Stimulated activated CD8-positive, alpha-beta memory T cell treated with anti-CD3 and anti-CD28 coated beads, Interleukin-15, amount 100 ng/mL, for 24 hours (primary cell): ENCODE measurements at places on chromosomes 2 and 18.

- DNase-seq: no peak
Measured at GRCh38 chr2:1795261-1796231, 51.2 kb upstream of the PXDN start.

DNA sequence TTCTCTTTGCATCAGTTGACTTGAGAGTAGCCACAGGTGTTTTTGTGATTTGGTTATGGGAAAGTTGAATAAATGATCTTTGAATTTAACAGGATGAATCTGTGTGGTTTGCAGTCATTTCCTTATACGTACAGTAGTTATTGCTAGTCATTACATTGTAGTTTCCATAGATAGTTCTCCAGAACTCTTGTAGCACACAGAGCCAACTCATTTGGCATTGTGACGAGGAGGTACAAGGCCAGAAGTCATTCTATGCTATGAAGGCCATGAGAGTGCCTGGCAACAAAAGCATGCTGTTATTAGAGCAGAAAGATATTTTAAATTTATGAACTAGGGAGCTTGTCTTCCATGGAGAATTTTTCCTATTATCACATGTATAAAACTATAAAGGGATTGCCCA is 973.0 kb upstream of the CHAC2 start:
- no peak for DNase-seq

DNA sequence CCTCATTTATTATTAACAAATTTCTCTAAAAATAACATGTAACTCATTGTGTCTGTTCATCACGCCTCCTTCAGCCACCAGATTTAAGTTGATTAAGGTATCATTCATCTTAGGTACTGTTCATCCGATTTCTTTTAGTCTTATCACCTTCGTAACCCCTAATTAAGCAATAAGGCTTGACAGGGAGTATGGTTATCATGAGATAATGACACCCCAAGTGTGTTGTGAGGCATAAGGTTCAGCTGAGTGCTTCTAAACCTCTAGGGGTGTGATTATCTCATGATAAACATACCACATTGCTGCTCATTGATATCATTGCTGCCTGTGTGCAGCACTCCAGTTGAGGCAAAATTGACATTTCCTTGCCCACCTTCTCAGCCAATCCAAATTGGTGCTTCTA is 158.9 kb upstream of the BOD1L2 start:
- no peak for DNase-seq

DNA sequence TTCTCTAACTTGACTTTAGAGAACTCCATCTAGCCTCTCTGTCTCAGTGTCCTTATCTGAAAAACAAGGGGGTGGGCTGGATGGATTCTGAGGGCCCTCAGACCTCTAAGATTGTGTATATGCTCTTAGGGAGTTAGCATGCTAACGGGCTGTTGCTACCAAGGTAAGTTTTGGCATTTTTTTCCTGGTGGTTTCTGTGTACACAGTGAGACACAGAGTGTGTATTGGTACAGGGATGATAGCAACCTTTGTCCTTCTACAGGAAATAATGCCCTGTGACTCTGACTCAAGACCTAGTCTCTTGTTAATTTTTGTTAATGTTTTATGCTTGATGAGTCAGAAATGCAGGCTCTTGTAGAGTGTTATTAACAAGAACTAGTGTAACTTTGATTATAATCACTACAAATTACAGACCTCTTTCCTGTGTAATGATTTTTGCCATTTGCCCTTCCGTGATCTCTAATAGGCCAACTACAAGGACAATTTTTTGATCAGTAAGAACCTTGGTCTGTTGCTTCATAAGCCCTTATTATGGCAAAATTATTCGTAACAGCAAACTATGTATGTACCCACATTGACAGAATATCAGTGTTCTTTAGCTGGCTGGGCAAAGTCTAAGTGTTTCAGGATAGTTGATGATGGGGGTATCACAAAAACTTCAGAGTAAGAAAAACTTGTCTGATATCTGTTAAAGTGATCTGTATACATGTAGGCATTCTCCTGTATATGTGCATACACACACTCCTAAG is 89.7 kb downstream of the SPTBN1 start:
- DNase-seq: no peak

- DNase-seq: no peak
Measured at GRCh38 chr2:1540481-1540880, 127.2 kb downstream of the TPO start.

DNA sequence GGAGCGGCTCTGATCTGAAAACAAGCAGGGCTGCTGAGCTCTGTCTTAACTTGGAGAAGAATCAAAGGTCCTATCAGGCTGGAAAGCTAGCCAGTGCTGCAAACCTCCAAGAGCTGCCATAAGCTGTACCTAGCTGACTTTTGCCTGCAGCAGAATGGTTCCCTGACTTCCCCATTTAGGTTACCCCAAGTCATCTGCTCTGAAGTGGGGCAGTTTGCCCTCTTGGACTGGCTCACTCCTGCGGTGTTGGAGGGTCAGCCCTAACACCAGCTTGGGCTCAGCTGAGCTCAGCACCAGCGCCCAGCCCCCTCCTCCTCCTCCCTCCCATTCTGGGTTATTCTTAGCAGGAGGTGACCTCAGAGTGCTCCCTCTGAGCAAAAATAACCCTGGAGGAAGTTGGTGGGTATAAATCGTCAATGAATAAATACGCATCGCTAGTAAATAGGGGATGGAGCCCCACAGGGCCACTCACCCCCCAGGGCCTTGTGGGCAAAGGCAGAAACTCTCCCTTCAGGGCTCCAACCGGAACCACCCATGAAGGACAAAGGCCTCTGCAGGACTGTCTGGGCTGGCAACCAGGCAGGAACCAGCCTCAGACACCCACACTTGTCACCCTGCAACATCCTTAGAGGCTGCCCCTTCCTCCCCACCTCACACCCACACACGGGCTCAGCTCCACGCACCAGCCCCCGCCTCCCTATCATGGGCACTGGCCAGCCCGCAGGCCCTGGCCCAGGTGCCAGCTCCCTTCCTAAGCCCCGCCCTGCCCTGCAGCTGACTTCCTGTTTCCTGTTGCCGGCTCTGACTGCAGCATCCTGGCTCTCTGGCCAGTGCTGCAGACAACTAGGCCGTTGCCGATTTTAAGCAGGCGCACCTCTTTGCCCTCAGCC is 46.9 kb downstream of the DNMT3A start:
- DNase-seq: no peak

DNA sequence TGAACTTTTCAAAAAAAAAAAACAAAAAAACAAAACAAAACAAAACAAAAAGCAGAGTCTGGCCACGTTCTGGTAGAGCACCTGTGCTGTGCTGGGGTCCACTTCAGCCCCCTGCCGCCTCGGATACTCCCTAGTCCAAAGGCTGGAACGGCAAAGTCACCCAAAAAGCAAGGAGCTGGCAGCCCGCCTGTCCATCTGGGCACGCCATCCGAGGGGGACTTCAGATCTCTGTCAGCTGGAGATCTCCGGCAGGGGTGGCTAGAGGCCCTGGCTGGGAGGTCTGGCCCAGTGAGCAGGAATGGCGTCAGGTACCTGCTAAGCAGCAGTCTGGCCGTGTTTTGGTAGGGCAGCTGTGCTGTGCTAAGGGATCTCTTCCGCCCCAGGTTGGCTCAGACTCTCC is 152.3 kb upstream of the ZNF516 start:
- DNase-seq: no peak

GRCh38 chr2:235165631-235166030 is 213.8 kb downstream of the SH3BP4 start:
- DNase-seq: no peak

DNA sequence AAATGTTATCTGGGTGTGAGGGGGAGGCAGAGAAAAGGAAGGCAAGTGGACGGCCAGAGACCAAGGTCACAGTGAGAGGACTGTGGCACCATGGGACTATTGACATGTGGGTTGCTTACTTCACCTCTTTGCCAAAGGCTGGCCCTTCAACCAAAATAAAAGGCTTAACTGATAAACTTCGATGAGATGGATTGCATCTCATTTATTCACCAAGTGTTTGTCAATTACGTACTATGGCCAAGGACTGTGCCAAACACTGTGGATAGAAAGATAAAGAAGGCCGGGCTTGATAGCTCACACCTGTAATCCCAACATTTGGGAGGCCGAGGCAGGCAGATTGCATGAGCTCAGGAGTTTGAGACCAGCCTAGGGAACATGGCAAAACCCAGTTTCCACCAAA is 98.7 kb upstream of the CCBE1 start:
- DNase-seq: no peak

- no peak for DNase-seq
Measured at GRCh38 chr2:128735296-128735960, 416.8 kb upstream of the HS6ST1 start.

DNA sequence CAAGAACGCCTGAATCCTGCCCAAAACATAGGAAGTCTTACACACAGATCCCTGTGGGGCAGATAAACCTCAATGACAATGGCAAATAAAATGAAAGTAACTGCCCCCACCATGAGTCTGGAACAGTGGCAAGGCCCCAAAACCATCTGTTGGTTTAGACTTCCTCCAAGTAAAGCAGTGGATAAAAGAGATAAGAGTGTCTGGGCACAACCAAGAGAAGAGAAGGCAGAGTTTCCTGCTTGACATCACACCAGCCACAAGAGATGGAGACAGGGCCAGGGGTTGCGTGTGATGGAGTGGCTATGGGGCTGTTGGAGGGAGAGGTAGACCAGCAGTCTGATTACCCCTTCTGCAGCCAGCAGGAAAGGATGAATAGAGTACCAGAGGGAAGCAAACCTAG is 212.1 kb upstream of the POU3F3 start:
- DNase-seq: no peak

- DNase-seq: no peak
Measured at GRCh38 chr18:13791181-13791580, 32.8 kb upstream of the MC5R start.

DNA sequence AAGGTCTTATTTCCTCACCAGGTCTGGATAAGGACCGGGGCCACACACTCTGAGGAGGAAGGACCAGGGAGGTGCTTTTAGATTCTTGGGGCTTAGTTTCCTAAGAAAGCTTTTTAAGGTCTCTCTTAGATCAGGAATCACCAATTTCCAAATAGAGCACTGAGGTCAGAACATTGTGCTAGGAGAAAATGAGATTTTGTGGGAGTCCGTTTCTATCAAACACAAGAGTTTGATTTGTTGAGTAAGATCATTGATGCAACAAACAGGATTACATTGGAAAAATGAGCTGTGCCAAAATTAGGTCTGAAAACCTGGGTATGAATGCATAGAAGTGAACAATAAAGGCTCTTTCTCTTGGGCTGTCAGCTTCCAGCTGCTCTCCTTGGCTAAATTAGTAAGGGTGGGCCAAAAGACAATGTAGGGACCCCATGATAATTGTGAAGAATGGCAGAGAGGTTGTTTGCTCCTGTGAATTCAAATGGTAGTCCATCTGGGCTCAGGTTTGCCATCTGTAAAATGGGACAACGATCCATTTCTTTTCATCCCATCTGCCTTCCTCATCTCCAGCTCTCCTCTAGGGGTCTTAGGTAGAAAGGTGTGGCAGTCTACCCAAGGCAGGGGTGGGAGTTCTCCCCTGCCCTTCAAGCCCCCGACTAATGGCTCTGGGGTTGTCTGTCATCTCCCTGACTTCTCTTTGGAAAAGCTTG is 20.0 kb downstream of the IGFBP2 start:
- no peak for DNase-seq

DNA sequence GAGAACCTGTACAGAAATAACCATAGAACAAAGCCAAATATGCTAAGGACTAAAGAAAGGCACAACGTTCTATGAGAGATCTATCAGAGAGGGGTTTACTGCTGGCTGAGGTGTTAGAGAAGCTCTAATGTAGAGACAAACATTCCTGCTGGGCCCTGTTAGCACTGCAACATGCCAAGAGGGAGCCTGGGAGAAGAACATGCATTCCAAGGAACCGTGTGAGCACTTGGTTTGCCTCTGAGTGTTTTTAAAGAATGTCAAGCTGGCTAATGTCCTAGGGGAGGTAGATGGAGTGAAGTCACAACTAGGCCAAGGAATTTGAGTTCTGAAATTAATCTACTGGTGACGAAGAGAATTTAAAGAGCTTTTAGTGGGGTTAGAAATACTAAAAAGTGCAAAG is 384.3 kb upstream of the LYPD1 start:
- DNase-seq: no peak

- DNase-seq: no peak
Measured at GRCh38 chr2:32976409-32977063, 29.8 kb downstream of the LTBP1 start.

- no peak for DNase-seq
Measured at GRCh38 chr2:189134485-189134884, 45.1 kb downstream of the COL5A2 start.

DNA sequence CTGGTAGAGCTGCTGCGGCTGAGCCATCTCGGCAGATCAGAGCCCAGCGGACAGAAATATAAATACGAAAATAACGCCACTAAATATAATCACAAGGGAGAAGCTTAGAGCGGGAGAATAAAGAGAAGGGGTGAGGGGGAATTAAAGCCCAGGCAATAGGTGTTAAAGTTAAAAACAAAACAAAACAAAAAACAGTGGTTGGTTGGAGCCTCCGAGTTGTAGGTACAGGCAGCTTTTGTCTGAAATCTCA is 1.3 kb upstream of the MEIS1 start:
- DNase-seq: no peak

DNA sequence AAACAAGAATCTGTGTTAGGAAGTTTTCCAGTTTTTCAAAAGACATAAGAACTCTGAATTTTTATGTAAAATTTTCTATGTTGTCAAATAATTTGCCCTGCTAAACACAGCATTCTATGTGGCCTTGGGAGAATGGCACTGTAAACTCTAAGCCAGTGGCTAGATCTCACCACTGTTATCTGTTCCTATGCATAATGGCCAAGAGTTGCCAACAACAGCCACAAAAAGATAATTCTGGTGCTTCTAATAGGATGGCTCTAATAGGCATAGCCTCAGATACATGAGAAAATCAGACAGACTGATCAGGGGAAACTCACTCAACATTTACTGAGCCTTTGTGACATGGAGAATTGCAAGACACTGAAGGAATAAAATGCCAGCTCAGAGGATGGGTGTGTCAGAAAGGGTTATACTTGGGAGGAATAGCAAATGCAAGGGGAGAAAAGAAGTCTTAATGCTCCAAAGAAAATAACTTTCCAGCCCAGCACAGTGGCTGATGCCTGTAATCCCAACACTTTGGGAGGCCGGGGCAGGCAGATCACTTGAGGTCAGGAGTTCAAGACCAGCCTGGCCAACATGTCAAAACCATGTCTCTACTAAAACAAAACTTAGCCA is 63.7 kb downstream of the COBLL1 start:
- no peak for DNase-seq

DNA sequence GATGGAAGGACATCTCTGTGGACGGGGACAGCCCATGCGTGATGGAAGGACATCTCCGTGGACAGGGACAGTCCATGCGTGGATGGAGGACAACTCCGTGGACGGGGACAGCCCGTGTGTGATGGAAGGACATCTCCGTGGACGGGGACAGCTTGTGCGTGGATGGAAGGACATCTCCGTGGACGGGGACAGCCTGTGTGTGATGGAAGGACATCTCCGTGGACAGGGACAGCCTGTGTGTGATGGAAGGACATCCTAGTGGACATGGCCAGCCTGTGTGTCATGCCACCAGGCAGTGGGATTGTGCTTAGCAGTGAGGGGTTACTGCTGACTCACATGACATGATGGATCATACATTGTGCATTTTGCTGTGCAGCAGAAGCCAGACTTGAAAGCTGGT is 30.0 kb upstream of the NFATC1 start:
- no peak for DNase-seq

DNA sequence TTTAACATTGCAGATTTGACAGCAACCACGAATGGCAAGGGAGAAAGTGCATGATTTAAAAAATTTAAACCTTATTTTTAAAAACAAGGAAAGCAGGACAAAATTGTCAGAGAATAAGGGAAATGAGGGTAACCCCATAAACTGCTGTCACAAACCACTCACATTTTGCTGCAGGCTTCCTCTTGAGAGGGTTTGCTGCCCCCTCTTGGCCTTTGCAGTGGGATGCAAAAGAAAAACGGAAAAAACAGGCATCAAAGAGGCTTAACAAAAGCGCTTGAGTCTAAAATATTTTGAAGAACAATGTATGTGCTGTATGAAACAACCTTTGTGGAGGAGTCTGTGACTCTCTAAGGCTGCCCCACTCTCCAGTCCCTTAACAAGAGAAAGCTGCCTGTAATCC is 91.6 kb downstream of the TMX3 start:
- no peak for DNase-seq
